Kidney (tissue), 22 donors: ENCODE measurements at places on chromosomes 11 and 22. TPM values are rescaled to one million over a fixed set of nuclear protein-coding genes. Genes with fewer than 3 reads are reported as not detected.

GRCh38 chr11:44403587-44404273 lies 93.8 kb upstream of the ALX4 start:
- no peak for DNase-seq

GRCh38 chr22:47850644-47851151 lies 1088.2 kb downstream of the TBC1D22A start:
- DNase-seq = no peak

DNA sequence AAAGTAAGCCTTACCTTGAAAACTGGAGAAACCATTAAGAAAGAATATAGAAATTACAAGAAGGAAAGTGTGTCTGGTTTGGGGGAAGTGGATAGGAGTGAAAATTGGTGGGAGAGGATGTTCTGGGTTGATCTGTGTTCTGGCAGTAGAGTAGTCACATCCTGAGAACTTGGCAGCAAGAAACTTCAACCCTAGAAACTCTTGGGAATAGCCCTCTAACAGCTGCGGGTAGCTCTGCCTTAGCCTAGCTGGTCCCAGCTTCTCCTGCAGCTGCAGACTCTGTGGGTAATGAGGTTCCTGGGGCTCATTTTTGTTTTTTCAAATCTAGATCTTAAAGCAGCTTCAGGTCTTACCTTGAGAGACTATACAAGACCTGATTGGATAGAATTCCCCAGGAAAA lies 24.2 kb upstream of the OR6X1 start:
- no peak for DNase-seq

DNA sequence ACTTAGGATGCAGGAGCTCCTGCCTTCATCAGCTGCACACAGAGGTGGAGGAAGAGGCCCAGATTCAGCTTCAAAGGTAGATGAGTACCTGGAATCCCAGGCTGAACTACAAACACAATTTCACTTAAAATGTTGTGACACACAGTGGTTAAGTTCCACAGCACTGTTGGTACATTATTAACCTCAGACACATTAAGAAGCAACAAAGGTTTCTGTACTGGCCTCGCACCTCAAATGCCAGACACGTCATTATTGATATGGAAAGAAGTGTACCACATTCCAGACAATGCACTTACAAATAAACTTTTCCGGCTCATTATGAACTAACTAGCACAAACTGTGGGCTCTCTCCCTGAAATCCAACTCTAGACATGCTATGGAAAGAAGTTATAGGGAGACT lies 34.6 kb downstream of the PRDM10 start:
- DNase-seq = no peak

GRCh38 chr11:30107899-30108298 lies 91.1 kb upstream of the KCNA4 start:
- no peak for DNase-seq

GRCh38 chr22:33450756-33451155 lies 392.6 kb upstream of the SYN3 start:
- no peak for DNase-seq

- DNase-seq = peak; percentile 59
These were observed 6.2 kb downstream of the SCGB1C1 start for GRCh38 chr11:199004-199581.

GRCh38 chr11:12251666-12252560 lies 125.5 kb upstream of the PARVA start:
- peak; percentile 24 for DNase-seq

- DNase-seq = no peak
These were observed 36.8 kb downstream of the SGSM3 start for GRCh38 chr22:40407021-40407761.

- peak; percentile 74 for DNase-seq
These were observed 52.2 kb downstream of the PRDM10 start for GRCh38 chr11:129950101-129951091.

- peak; percentile 97 for DNase-seq
These were observed 952 bp downstream of the YAP1 start for GRCh38 chr11:102111011-102111786.

DNA sequence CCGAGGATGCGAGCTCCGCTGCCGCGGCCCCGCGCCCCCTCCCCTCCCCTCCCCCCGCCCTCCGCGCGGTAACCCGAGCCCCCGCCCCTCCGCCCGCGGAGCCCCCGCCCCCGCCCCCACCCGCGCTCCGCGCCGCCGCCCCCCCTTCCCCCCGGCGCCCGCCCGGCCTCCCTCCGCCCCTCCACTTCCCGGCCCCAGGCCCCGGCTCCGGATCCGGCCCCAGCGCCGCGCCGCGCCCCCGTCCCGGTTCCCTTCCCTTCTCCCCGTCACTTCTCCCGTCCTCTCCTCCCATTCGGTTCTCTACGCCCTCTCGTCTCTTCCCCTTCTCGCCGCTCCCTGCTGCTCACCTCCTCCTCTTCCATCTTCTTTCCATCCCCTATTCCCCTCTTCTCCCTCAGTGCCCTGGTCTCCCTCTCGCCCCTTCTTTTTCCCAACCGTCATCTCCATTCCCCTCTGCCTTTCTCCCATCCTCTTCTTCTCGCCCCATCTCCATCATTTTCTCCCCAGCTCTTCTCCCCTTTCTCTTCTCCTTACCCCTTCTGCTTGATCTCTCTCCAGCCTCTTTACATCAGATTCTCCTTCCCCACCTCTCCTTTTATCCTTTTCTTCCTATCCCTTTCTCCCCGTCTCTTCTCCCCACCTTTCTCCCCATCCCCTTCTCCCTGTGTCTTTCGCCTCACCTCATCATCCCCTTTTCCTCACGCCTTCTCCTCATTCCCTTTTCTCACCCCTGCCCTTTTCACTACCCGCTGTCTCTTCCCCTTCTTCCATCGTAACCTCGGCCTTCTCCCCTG lies at the start of gene DCHS1:
TSS of gene DCHS1 (minus strand) at position 20 of the 794 bp plus-strand sequence. CDS start 14,196 bp downstream, outside the sequence.
- peak; percentile 58 for DNase-seq

DNA sequence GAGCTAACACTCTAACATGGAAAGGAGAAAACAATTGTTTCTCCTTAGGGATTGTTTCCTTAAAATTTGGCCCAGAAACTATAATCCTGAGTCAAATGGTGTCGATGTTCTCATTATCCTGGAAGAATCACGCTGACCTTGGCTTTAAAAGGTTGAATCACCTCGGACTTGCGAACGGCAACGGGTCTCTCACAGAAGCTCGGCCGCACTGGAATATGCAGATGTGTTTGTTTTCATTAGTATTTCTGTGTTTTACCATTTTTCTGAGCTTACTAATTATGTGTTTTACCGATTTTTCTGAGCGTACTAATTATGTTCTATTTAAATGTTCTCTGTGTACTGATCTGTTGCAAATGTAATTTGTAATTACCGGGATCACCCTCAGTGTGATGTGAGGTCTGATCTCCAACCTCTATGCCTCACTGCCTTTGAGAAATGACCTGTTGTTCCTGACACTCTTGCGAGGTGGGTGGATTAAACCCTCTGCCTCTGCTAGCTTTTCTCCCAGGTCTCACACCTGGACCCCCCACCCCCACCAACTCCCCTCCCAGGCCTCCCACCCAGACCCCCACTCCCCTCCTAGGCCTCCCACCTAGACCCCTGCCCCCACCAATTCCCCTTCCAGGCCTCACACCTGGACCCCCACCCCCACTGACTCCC lies 38.3 kb upstream of the BRSK2 start:
- DNase-seq = peak; percentile 66

GRCh38 chr22:19959043-19959586 lies 17.5 kb upstream of the TXNRD2 start:
- DNase-seq = peak; percentile 96

- DNase-seq = no peak
These were observed 43.8 kb downstream of the NECTIN1 start for GRCh38 chr11:119685111-119685746.

GRCh38 chr22:19569276-19569640 lies 45.0 kb upstream of the CLDN5 start:
- no peak for DNase-seq

GRCh38 chr11:58845386-58845785 lies 882 bp upstream of the GLYATL2 start:
- DNase-seq = no peak

GRCh38 chr22:43736651-43737050 lies 75.5 kb downstream of the EFCAB6 start:
- no peak for DNase-seq

The GUCY1A2 gene
- 16.1 TPM for total RNA-seq

The TIMP3 gene
- 818 TPM for total RNA-seq

The SPTY2D1 gene
- total RNA-seq = 21.9 TPM

The SMC1B gene
- total RNA-seq = not detected
